Stimulated activated CD4-positive, alpha-beta T cell treated with anti-CD3 and anti-CD28 coated beads, Interleukin-12 subunit alpha, Interleukin-12 subunit beta, amount 100 ng/mL, for 24 hours (primary cell): ENCODE measurements at places on chromosomes 2 and 18.

- no peak for DNase-seq
Observed at GRCh38 chr2:44296653-44297052, 21.4 kb downstream of the SLC3A1 start.

DNA sequence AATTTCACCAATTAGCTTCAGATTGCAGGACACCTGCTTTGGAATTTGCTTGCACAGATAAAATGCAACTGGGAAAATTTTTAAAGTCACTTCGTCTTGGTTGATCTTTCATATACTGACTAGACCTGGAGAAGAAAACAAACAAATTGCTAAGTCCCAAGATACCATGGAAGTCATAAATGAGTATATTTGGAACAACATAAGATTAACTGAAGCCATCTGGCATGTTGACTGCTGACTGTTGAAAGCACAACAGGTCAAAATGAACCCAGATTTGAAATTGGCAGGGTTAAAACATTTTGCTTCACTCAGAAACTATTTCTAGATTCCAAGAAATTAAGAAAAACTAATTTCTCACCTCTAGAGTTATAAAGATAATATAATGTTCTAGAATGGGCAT is 470.7 kb downstream of the LPIN1 start:
- no peak for DNase-seq

- no peak for DNase-seq
Observed at GRCh38 chr18:76764291-76764901, 58.0 kb upstream of the ZNF236 start.

- no peak for DNase-seq
Observed at GRCh38 chr2:44163777-44164176, 4.9 kb upstream of the PPM1B start.

DNA sequence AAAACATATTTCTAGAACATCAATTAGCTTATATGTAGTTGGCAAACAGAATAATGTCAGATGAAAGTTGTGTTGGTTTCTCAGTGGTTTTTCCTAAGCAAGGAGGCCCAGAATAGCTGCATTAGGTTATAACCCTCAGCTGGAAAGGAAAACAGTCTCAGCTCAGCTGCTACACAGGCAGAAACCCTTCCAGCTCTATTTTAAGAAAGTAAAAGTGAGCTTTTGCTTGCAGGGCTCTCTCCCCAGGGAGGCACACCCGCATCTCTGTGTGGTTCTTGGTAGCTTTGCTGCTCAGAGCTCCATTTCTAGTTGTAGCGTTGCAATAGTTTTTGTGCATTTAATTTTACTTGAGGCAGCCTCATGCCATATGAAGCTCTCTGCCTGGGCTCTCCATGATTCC is 54.6 kb downstream of the PIKFYVE start:
- no peak for DNase-seq

DNA sequence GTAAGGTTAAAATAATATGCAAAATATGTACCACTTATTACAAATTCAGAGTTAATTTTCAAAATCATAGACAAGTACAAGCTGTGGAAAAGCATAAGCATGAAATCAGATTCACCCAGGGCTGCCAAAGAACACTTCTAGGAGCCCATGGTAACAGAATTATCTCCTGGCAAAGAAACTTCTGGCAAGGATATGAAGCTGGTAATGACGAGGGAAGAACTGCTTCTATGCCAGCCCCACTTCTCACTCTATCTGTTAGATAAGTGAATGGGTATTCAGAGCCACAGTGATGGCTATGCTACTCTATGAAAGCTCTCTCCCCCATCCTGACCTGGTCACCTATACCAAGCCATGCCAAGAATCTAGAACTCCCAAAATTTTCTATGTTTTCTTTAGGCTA is 36.9 kb upstream of the PDE1A start:
- DNase-seq, result no peak

DNA sequence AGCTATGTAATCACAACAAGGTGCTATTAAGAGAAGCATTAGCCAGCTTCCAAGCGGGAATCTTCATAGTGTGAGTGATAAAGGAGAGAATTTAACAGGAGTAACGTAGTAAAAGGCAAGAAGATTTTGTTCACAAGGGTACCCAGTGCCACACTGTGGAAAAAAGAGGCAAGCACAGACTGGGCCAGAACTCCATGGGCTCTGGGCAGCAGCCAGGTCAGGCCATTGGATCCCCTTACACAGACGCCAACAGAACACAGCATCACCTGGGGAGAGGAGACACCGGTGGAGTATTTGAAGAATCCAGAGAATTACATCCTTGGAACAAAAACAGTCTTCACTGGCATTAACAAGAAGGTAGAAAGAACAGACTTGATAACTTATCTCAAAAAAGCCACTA is 21.2 kb downstream of the AMER3 start:
- no peak for DNase-seq

- DNase-seq, result no peak
Observed at GRCh38 chr2:25895610-25896009, 17.3 kb upstream of the ASXL2 start.

DNA sequence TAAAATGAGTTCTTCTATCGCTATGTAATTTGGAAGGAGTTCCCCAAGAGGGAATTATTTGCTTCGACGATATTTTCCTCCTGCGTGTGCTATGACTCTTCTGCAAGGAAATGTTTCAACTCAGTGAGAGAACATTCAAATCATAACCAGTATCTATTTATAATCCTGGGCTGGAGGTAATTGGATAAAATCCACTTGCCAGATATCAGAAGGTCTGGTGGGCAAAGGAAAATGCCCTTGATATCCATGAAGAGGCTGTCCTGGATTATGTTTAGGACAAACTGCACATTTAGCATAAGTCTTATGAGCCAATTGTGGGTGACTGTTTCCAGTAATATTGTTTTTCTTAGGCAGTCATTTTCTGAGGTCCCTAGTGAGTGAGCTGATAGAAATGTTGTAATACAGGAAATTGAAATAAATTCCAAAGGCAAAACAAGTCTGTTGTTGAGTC is 17.7 kb downstream of the RPIA start:
- no peak for DNase-seq

DNA sequence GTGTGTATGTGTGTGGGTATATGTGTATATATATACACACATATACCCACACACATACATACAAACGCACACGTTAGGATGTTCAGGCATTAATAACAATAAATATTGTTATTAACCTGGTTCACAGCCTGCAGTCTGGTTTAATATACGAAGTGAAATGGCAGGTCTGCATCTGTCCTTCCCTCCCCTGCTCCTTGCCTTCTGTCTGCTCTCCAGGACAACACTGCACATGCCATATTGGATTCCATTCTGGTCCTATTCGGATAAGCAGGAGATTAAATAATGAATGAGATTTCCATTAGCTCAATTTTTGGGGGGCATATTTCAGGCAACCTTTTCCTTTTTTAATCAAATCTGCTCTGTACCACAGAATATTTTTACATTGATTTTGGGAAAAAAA is 158.0 kb downstream of the CELF4 start:
- no peak for DNase-seq

- no peak for DNase-seq
Observed at GRCh38 chr2:55581874-55582547, 35.4 kb downstream of the PPP4R3B start.

DNA sequence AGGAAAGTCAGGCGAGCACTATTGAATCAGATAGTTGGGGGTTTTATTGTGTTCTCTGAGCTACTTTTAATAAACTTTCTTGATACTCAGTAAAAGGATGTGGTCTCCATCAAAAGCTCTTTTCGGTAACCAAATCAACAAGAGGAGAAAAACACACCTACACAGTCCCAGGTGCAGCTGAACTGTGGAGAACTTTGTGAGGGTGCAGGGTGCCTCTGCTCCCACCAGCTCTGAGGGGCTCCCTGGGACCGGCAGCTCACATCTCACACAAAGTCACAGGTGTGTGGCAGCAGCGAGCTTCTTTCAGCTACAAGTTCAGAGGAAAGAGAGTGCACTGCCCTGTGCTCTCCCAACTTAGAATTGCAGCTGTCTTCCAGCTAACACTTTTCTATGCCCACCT is 650.4 kb downstream of the RNF144A start:
- DNase-seq, result peak; percentile 45

DNA sequence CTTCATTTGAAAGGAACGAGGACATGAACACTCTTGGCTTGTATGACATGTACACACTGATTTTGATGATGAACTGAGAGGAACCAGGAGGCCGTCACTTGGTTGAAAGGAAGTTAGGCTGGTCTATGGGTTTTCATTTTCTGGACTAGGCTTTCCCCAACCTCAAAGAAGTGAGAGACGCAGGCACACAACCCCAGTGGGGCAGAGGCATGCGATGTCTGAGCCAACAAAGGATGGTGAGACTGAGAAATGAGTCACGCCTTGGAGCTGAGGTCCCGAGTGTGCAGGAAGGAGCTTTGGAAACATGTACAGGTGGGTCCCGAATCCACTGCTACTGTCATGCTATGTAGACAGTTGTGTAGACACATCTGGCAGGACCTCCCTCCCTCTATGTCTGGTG is 24.1 kb downstream of the SIGLEC15 start:
- no peak for DNase-seq

DNA sequence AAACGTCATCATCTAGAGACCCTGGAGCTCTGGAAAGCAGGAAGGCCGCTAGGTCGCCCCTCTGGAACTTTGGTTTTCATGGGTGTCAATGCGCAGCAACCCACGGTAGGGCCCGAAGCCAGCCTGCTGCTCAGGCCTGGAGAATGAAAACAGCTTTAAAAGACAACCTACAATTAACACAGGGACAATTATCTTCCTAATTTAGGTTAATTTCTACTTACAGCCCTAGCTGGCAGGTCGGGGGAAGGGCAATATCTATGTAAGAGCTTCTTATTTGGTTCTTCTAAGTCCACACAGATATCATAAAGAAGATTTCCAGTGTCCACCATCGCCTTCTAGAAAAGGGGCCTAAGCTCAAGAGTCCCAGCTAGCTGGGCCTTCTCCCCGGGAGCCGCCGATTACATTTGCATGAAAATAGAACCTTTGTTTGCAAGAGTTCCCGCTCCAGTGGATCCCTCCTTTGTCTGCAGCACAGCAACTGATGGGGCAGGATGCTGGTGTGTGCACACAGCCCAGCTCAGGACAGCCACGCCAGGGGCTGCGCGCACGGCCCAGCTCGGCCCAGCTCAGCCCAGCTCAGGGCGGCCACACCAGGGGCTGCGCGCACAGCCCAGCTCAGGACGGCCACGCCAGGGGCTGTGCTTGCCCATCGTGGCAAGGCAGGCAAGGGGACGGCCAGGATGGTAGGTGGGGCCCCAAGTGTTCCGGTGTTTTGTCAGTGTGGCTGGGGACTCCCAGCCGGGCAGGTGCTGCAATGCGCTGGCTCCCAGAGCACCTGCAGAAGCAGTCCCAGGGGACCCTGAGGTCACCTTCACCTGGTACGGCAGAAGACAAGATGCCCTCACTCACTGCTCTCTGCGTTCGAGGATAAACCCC is 109.1 kb downstream of the HDAC4 start:
- no peak for DNase-seq

- no peak for DNase-seq
Observed at GRCh38 chr2:143705108-143705707, 576.0 kb downstream of the ARHGAP15 start.

- no peak for DNase-seq
Observed at GRCh38 chr2:239671471-239671870, 270.7 kb upstream of the HDAC4 start.

DNA sequence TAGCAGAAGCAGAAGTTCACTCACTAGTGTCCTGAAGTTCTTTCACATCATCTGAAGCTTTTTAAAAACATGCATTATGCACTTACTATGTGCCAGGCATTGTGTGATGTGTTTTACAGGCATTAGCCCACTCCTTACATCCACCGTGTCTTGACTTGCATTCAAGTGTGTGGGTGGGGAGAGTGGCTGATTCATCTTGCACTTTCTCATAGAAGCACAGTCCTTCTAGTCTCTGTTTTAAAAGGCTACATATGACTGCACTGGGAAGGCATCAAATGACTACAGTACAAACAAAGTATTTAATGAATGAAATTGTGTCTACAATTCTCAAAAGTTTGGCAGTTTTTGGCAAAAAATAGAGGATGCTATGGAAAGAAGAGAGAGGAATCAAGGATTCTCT is 21.6 kb upstream of the DSC3 start:
- no peak for DNase-seq

GRCh38 chr2:43436431-43436830 is 159.4 kb downstream of the THADA start:
- DNase-seq, result no peak

DNA sequence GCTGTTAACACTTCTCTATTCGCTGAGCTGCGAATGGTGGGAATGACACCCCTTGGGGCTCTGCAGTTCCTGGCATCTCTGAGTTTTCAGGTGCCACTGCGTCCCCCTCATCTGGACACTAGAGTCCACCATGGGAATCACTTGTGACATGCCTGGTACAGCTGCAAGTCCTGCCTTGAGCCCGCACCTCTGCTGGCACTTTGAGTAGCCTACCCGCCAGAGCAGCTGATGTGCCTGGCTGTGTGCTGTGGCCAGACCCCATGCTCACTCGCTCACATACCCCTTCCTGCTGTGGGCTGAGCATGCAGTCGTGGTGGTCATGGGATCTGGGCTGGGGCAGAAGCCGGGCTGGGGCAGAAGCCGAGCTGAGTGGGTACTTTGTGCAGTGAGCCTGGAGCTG is 117.6 kb downstream of the RND3 start:
- no peak for DNase-seq

DNA sequence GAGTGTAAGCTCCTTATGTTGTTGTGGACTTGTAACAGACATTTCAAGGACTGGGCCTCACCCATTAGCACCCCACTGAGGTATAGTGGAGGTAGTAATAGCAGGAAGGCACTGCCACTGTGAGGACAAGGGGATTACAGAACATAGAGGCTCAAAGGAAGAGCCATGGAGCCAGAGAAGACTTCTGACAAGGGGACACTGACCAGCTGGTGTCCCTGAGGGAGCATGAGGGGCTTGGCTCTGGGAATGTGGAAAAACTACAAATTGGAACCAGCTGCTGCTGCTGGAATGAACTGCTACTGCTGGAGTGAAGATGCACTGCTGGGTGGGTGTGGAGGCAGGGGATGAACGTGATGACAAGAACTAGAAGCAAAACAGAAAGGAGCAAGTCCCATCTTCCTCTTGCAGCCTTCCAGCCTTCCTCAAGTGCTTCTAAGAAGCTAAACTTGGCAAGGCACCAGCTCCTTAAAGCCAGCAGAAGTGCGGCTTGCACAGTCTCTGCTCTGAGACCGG is 167.3 kb upstream of the NOSTRIN start:
- DNase-seq, result no peak

- DNase-seq, result peak; percentile 56
Observed at GRCh38 chr2:207224791-207225482, 59.2 kb upstream of the KLF7 start.

DNA sequence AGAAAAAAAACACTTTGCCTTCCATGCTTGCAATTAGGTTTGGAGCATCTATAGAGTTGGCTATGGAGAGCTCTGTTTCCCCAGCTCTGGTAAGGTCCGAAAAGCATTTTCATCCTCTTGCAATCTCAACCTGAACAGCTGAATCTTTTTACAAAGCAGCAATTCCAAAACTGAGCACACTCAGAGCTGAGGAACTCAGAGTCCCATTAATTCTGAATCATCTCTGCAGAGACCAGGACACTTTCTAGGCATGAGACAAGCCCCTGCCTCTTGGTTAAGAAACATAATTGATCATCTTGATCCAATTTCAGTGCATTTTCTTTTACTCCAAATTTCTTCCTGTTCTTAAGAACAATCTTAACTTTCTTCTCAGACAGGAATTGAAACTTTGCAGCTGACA is 4.2 kb downstream of the CNGA3 start:
- DNase-seq, result no peak
